ENCODE measurements at places on chromosomes 13 and 19. TPM values are rescaled to one million over a fixed set of nuclear protein-coding genes. Genes with fewer than 3 reads are reported as not detected.
A peak's percentile ranks its signal among the peaks of the same experiment; 100 is the strongest.

CEACAM8 gene
- not detected for polyA plus RNA-seq

ZNF324B gene
- polyA plus RNA-seq = 4.1 TPM

FPR3 gene
- polyA plus RNA-seq = not detected

TEX101 gene
- polyA plus RNA-seq = not detected

LYL1 gene
- not detected for polyA plus RNA-seq

PTBP1 gene
- 214 TPM for polyA plus RNA-seq

PLPPR3 gene
- not detected for polyA plus RNA-seq

CYP2A7 gene
- not detected for polyA plus RNA-seq

GRCh38 chr19:45591004-45591637, 6.5 kb upstream of the OPA3 start:
- DNase-seq = peak; percentile 34

GRCh38 chr13:75180805-75181455, 301.0 kb downstream of the TBC1D4 start:
- no peak for DNase-seq

DNA sequence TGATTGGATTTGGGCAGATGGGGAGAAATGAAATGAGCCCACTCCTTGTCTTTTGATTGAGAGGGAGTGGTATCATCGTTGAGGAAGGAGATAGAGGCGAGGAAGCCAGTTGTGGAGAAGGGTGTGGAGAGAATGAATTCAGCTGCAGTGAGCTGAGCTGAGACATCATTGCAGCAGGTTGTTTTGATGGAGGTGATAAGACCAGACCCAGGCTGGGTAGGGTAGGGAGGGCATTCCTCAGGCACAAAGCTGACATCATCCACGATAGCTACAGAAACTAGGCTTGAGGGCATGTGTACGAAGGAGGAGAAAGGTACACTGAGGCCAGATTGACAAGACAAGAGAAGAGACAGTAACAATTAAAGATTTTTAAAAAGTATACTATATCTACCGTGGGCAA, 1500.9 kb upstream of the SLC10A2 start:
- no peak for DNase-seq

DNA sequence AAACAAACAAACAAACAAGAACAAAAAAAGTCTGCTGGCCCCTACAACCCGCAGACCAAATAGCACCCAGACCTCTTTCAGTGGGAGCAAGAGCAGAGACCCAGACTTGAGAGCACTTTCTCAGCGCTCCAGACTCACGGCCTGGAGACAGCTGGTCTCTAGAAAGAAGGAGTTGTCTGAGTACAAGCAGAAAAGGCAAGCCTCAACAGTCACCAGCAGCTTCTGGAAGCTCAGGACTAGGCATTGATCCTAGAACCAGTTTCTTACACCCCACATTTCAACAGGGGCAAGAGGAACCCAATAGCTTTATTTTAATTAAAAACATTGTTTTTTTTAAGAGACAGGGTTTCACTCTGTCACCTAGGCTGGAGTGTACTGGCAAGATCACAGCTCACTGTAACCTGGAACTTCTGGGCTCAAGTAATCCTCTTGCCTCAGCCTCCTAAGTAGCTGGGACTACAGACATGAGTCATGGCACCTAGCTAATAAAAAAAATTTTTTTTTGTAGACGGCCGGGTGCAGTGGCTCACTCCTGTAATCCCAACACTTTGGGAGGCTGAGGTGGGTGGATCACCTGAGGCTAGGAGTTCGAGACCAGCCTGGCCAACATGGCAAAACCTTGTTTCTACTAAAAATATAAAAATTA, 30.4 kb downstream of the RASL11A start:
- DNase-seq = peak; percentile 34

DNA sequence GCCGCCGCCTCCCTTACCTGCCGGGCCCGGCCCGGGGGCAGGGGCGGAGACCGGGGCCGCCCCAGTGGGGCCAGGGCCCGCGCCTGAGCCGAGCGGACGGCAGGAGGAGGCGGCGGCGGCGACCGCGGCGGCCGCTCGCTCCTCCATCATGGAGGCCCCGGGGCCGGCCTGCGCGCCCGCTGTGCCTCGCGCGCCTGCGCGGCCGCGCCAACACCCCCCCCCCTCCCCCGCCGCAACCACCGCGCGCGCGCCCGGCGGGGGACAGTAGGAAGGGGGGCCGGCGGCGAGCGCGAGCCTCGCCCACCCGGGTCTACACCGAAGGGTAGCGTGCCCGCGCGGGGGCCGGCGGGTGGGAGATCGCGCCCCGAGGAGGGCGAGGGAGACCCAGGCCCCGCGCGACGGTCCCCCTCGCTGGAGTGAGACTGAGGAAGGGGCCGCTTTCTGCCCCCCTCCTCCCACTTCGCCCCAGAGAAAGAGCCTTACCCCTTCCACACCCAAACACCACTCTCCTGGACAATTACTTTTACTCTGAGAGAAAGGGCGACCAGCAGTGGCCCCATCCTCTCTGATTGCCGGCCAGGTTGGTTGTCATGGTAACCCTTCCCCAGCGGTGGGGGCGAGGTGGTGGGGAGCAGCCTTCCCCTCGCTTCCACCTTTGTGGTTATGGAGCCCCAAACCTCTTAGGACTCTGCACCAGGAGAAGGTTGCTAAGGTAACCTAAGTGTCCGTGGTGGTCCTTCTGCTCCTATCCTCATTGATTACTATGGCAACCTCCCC, at the start of gene STRN4:
TSS of gene STRN4 (minus strand) at position 170 of the 777 bp plus-strand sequence. CDS start at position 150, 20 bp downstream.
- DNase-seq = peak; percentile 29

DNA sequence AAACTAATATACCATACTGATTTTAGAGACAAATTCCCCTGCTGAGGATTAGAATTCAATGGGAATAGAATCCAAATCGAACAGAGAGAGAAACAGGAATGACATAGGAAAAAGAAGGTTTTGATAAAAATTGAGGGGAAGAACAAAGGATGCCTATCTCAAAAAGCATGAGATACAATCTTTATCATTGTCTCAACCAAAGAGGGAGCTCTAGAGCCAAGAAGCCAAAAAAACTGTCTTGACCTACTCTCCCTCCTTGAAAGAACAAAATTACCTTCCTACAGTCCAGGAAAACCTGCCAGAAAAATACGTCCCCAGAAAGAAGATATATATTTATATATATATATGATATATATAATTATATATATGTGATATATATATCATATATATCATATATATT, 39.2 kb upstream of the MIR17HG start:
- DNase-seq = no peak

DNA sequence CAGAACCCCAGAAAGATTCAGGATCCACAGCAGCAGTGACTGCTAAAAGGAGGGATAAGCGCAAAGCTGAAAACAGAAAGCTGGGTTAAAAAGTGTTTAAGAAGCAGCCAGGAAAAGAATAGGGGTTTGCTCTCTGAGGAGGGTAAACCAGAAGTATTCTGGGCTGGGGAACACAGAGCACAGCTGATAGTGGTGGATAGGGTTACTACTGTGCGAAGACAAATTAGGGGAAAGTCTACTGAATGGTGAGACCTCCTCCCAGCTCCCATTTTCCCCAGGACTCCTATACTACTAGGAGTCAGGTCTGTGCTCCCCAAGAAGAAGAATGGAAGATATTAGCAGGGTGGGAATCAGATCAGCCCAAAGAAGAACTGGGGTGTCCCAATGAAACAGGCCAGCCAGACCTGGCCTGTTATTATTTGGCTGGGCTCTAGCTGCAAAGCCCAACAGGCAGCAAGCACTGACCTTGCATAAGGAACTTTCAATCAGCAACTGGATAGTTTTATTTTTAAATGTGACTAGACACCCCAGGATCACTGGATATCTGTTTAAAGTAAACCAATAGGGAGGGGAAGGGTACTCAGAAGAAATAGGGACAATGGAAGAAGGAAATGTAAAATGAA, 43.5 kb upstream of the SERTM1 start:
- no peak for DNase-seq

- DNase-seq = no peak
Observed at GRCh38 chr13:21031594-21032275, 29.7 kb downstream of the LATS2 start.

- DNase-seq = peak; percentile 52
Observed at GRCh38 chr13:98534821-98535220, 42.1 kb downstream of the STK24 start.

GRCh38 chr13:31111136-31111535, 50.6 kb downstream of the HSPH1 start:
- DNase-seq = peak; percentile 35

- DNase-seq = no peak
Observed at GRCh38 chr13:99388334-99388923, 81.2 kb upstream of the GPR183 start.

- DNase-seq = no peak
Observed at GRCh38 chr19:15299568-15300409, 32.5 kb downstream of the BRD4 start.

DNA sequence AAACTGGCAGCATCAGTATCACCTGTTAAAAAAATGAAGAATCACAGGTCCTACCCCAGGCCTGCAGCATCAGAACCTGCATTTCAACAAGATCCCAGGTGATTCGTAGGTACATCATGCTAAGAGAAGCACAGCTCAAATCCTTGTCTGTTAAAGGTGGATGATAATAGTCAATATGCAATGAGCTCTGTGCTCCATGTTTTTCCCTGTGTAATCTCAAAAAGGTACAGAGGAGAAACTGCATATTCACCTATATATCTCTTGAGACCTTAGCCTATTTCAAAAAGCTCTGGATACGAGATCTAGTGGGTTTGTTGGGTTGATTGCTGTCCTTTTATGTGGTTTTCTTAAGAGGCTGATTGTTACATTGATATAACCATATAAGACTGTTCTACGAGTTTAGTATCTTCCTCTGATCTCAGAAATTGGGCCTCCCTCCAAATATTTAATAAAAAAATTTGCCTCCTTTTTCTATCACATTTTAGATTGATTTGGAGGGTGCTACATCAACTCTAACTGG, 148.9 kb downstream of the DCT start:
- peak; percentile 13 for DNase-seq

GRCh38 chr13:30679483-30680330, 55.6 kb upstream of the ALOX5AP start:
- no peak for DNase-seq

- DNase-seq = no peak
Observed at GRCh38 chr19:32870981-32871451, 1.4 kb upstream of the SLC7A9 start.

DNA sequence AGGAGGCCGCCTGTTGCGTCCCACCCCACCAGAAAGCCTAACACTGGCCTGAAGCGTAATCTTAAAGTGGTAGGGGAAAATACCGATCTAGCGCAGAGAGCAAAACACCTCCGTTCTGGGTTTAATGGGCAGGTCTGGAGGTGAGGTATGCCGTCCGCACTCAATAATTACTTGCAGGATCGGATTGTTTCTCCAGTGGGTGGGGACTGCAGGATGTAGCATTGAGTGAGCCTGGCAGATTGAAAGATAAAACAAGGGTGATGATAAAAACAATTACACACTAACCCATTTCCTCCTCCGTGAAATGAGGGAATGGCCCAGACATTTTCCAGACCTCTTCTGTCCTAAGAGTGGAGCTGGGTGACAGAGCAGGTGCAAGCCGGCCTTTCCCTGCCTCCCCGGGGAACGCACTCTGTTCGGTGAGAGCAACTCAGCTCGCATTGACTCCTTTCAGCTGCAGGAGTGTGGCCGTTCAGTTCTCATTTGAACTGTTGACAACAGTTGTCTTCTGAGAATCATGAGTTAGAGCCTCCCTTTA, 110.2 kb upstream of the DOCK9 start:
- DNase-seq = no peak

GRCh38 chr19:44816301-44816700, 7.4 kb downstream of the BCAM start:
- no peak for DNase-seq

- no peak for DNase-seq
Observed at GRCh38 chr19:41525989-41526388, 50.0 kb upstream of the CEACAM21 start.

- DNase-seq = no peak
Observed at GRCh38 chr13:28325022-28325421, 169.9 kb downstream of the FLT1 start.

DNA sequence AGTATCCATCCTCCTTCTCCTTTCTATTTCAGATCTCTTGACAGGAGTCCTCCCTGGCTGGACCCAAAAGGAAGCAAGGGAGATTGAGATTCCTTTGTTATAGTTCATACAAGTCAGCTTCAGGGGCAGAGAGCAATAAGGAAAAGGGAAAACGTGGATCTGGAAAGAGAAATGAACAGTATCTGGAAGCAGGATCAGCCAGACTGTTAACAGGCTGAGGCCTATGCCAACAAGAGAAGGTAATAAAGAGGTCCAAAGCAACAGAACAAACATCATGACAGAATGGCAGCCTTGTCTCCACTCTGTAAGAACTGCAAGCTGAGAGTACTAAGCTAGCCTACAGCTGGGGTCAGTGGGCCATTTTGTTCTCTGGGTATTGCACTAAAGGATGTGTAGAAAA, 64.5 kb downstream of the RAP2A start:
- no peak for DNase-seq

DNA sequence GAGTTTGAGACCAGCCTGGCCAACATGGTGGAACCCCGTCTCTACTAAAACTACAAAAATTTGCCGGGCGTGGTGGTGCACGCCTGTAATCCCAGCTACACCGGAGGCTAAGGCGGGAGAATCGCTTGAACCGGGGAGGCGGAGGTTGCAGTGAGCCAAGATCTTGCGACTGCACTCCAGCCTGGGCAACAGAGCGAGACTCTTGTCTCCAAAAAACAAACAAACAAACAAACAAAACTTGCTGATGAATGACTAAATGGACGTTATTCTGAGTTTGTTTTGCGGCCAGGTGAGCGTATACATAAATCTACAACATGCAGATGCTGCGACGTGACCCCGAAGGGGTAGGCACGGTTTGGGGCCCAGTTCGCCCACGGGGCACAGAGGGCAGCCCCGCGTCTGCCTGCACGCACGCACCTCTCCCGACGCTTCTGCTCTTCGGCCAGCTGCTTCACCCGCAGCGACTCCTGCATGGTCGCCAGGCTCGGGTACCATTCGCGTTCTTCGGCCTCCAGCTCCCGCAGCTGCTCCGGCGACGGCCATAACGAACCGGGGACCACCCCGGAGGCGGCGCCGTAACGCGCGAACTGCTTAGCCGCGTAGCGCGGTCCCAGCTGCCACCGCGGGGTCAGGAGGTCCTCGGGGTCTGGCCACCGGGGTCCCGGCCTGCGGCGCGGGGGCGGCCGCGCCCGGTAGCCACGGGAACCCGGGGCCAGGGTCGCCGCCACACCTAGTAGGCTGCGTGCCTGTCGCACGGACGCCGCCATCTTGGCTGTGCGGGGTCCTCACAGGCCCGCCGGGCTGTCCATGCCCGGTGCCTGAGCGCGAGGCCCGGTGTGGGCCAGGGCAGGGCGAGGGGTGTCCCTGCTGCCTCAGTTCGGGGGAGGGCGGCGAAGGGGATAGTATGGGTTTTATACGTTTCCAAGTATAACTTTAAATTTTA, at the start of gene GADD45GIP1:
TSS of gene GADD45GIP1 (minus strand) at position 778 of the 943 bp plus-strand sequence. CDS start at position 767, 11 bp downstream.
- DNase-seq = peak; percentile 75

DNA sequence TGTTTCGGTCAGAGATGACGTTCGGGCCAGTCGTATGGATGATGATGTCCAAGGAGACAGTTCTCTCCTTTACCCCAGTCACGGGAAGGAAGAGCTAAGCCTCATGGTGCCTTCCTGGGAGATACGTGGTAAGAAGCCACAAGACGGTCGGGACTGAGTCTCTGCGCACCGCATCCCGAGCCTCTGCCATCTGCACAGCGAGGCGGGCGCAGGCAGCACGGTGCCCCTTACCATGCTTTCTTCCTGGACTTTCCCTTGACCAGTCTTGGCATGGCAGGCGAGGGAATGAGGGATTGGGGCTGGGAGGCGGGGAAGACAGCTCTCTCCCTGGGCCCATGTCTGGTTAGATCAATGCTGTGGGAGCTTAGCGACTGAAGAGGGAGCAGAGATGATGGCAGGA, 10.1 kb upstream of the LAIR2 start:
- DNase-seq = no peak
